ENCODE measurements at places on chromosomes 3 and 15. TPM values are rescaled to one million over a fixed set of nuclear protein-coding genes. Genes with fewer than 3 reads are reported as not detected.
A peak's percentile ranks its signal among the peaks of the same experiment; 100 is the strongest.

- no peak for DNase-seq
Measured at GRCh38 chr15:36896949-36897348, 203.4 kb downstream of the MEIS2 start.

GRCh38 chr3:99902091-99902490 is 84.4 kb downstream of the CMSS1 start:
- no peak for DNase-seq

GRCh38 chr3:5560199-5560598 is 372.7 kb downstream of the EDEM1 start:
- DNase-seq = no peak

DNA sequence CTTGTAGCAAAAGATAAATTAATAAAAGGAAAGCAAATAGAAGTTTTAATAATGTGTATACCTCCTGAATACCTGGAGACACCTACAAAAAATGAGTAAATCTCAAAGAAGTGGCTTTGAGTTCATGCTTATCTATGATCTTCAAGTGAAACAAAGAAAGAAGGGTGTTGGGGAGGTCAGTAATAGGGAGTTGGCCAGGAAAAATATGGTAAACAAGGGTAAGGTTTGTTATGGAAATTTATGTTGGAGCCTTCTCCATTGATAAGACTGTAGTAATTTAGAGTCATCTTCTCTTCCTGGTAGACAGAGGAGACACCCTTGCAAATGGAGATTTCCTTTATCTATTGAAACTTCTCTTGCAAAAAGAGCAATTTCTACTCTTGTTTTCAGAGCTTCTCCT is 6.6 kb upstream of the CCR8 start:
- no peak for DNase-seq

DNA sequence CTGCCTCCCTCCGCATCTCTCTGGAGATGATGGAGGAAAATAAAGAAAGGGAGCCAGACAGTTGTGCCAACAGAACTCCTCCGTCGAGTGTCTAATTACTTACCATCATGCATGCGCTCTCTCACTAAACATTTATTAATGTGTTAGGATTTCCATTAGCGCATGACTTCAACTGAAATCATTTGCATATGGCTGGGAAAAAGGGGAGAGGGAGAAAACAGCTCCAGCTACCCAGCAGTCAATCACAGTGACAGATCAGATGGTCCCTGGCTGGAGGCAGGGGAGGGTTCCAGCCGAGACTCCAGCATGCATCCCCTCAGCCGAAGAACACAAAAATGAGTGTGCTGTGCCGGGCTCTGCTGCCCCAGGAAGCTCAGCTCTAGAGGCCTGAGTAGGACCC is 6.8 kb upstream of the RHO start:
- no peak for DNase-seq

DNA sequence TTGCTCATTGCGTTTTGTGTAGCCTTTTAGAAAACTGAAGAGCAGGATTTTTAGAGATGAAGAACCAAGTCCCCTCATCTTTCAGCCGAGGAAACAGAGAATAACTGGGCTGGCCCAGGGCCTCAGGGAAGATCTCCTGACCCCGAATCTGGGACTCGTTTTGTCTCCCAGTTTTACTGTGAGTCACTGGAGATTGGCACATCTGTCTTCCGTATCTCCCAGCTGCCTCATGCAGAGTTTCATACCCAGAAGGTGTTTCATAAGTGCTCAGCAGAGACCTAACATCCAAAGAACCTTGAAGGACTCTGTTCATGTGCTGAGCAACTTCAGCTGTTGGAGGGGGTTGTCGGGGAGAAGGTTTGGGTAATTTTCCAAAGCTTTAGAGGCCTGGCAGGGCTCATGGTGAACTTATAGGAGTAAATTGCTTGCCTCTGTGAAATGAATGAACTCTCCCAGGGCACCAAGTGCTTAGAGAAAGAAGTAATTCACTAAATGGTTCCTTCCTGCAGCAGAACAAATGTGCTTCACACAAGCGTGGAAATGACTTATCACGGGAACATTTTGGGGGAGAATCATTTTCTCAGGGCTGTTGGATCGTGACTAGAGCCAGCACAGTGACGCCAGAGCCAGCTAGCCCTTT is 121.4 kb downstream of the FAM43A start:
- no peak for DNase-seq

DNA sequence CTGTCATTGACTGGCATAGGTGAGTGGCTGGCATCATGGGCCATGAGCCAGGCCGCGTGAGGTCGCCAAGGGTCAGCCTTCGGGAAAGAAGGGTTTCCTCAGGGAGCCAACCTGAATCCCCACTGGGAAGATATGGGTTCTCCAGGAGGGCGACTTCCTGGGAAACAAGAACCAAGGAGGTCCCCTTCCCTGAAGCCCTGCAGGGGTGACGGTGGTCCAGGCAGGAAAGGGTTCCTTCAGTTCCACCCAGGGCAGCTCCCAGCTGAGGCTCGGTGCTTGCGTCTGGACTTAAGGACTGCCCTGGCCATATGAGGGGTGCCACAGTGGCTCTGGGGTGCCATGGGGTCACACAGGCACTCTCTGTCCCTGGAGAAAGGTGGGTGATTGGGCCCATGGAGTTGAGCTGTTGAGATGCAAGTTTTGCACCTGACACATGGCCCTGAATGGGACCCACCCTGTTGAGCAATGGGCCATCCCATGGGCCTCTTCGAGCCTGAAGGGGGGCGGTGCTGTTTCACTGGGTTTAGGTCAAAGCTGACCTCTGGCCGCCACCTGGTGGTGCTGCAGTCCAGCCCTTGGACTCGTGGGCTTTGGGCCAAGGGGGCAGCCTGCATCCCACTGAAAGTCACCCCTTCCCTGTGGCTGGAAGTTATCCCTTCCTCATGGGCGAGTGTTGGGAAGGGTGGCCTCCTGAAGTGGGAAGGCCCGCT is 228.1 kb downstream of the SNRPN start:
- DNase-seq = peak; percentile 22

- DNase-seq = no peak
Measured at GRCh38 chr3:21357241-21357640, 393.8 kb downstream of the ZNF385D start.

DNA sequence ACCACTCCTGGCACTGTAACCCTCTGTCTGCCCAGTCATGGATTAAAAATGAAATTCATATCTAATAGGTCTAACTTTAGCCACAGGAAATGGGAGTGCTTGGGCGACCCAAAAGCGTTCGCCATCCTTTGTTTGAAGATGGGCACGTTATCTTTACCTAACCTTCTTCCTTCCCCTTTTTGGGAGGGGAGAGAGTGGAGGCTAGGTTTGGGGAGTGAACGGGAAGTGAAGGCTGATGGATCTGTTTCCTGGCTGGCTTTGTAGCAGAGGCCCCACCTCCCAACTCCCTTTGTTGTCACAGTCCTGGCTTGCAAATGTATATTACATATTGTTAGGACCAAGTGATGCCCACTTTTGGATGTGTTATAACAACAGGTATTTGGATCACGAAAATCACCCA is 98.1 kb upstream of the ARHGEF3 start:
- no peak for DNase-seq

GRCh38 chr15:73677146-73677607 is 7.0 kb upstream of the CD276 start:
- no peak for DNase-seq

- DNase-seq = no peak
Measured at GRCh38 chr15:25829073-25829472, 34.1 kb downstream of the ATP10A start.

The RAD51 gene
- 2.0 TPM for total RNA-seq

The CEP19 gene
- 1.9 TPM for total RNA-seq

The KLHL40 gene
- not detected for total RNA-seq
